ENCODE measurements at places on chromosomes 5 and 9. TPM values are rescaled to one million over a fixed set of nuclear protein-coding genes. Genes with fewer than 3 reads are reported as not detected.

- peak overlapping the region; percentile 100 for H3K27ac ChIP-seq
- no peaks in the 10 kb centered on the region for H3K27me3 ChIP-seq
Observed at GRCh38 chr5:91381774-91382359, 1.2 kb downstream of the ARRDC3 start.

DNA sequence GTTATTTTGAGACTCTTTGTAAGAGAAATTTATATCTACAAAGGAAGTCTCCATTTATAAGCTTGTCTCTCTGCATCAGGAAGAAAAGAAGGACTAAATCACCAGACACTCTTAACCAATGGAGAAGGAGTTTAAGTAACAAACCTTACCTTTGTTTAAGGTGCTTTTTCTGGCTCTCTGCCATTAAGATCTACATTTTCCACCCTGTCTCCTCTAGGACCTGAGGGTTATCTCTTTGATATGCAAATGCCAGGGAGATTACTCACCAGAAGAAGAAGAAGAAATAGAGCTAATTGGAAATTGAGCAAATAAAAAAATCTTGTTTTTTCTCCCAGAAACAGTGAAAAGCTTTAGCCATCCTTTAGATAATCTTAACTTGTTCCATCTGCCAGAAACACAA lies 60.9 kb downstream of the CDKN2A start:
- H3K36me3 ChIP-seq: peaks cover 14% of the 10 kb centered on the region
- DNase-seq: no peak
- no peaks in the 10 kb centered on the region for H3K27me3 ChIP-seq
- H3K4me3 ChIP-seq: no peak overlapping the region
- no peaks in the 10 kb centered on the region for H3K4me1 ChIP-seq
- H3K27ac ChIP-seq: no peak overlapping the region

DNA sequence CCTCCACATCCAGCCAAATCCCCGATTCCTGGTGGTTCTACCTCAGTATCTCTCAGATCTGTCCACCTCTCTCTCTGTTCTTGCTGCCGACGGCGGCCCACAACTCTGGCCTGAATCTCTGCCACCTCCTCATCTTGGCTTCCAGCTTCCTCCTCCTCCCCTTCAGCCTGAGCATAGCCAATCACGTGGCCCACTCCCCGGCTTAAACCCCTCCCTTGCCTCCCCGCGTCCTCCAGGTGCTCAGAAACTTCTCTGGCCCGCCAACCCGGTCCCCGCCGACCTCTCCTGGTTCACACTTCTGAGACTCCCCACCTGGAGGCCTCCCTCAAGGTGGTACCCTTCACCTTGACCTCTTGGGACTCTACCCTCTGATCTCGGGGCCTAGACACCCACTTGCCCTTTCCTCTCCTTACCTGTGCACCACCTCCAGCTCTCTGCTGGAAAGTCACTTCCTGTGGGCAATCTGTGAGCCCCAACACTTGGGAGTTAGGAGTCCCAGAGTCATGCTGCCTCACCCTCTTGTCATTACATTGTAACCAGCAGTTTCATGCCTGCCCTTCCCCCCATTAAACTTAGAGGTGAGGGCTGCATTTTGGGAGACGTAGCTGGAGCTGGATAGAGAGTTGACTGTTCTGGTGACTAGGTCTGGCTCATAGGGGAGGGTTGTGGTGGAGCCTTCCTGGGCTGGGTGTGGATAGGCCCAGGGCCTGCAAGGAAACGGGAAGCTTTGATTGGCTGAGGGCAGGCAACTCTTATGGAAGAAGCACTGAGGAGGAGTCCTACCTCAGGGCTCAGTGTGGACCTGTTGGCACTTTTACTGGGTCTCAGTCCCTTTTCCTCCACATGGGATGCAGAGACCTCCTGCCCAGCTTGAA lies 4.5 kb upstream of the SET start:
- peak; percentile 76 for DNase-seq
- peak overlapping the region; percentile 100 for H3K4me3 ChIP-seq
- H3K27ac ChIP-seq: peak overlapping the region; percentile 99
- H3K27me3 ChIP-seq: no peaks in the 10 kb centered on the region

- DNase-seq: no peak
- peaks cover 10% of the 10 kb centered on the region for H3K4me1 ChIP-seq
- H3K4me3 ChIP-seq: no peak overlapping the region
- H3K27me3 ChIP-seq: peaks cover 2% of the 10 kb centered on the region
Observed at GRCh38 chr5:102818934-102819333, 63.8 kb downstream of the PAM start.

GRCh38 chr5:81420039-81420667 lies 26.2 kb upstream of the ACOT12 start:
- peaks cover 22% of the 10 kb centered on the region for H3K4me1 ChIP-seq
- H3K27ac ChIP-seq: peak overlapping the region; percentile 34
- no peak for DNase-seq
- no peaks in the 10 kb centered on the region for H3K27me3 ChIP-seq

GRCh38 chr5:54589786-54590185 lies 72.2 kb downstream of the SNX18 start:
- H3K27ac ChIP-seq: no peak overlapping the region
- no peak for DNase-seq
- peaks cover 1% of the 10 kb centered on the region for H3K4me1 ChIP-seq
- no peak overlapping the region for H3K4me3 ChIP-seq
- H3K27me3 ChIP-seq: peaks cover 2% of the 10 kb centered on the region
- peaks cover 1% of the 10 kb centered on the region for H3K36me3 ChIP-seq

DNA sequence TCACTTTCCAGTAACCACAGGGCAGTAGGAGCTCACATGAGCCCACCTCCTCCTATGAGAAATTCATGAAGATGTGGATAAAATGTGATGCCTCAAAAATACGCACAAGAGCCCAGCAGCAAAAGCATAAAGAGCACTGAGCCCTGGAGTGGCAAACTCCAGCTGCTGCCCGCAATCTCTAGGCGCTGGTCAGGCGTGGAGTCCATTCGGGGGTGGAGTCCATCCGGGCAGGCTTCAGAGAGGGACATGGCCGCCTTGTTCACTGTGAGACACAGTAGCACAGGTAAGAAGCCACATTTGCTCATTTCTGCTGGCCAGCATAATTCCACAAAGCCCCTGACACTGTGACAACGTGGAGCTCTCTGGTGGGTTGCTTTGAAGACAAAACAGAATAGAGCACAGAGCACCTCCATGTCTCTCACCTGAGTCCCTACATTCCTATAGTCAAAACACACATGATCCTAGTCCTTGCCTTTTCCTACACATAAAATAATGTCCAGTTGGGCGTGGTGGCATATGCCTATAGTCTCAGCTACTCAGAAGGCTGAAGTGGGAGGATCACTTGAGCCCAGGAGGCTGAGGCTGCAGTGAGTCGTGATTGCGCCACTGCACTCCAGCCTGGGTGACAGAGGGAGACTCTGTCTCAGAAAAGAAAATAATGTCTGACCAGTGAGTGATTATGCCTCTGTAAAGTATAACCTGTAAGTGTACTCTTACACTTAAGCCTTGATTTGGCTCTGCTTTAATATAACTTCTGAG lies 365.2 kb downstream of the GADD45G start:
- peaks cover 5% of the 10 kb centered on the region for H3K4me1 ChIP-seq
- H3K27me3 ChIP-seq: peaks cover 12% of the 10 kb centered on the region
- DNase-seq: no peak

DNA sequence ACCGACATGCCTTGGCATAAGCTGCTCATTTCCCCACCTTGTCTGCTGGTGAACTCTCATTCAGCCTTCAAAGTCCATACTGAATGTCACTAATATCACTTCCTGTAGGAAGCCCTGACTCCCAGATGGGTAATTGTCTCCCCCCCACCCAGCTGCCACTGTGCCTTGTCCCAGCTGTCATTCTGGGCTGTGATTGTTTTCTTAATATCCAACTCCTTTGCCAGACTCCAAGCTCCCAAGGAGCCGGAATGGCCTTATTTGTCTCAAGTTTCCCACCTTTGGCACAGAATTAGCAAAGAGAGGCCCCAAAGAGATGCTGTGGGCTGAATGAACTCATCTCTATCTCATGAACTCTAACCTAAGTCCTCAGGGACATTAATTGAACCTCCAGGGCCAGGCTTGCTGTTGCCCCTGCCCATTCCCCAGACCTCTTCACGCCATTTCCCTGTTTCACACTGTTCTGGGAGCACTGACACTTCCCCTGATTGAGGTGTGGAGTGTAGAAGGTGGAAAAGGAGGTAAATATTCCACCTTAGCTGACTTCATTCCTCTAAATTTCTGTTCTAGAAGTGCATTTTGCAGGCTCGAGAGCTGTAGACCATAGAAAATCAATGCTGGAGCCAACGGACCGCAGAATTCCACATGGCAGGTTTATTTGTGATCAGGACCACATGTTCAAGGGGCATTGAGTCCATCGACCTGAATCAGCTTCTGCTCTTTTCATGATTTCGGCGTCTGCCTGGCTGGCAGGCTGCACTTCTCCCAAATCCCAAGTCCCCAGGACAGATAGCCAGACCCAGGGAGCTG lies 4.9 kb upstream of the SH3PXD2B start:
- peaks cover 17% of the 10 kb centered on the region for H3K27me3 ChIP-seq
- DNase-seq: no peak
- H3K36me3 ChIP-seq: no peaks in the 10 kb centered on the region
- H3K27ac ChIP-seq: no peak overlapping the region
- H3K4me3 ChIP-seq: no peak overlapping the region

GRCh38 chr5:58240322-58240721 lies 219.6 kb downstream of the PLK2 start:
- no peaks in the 10 kb centered on the region for H3K36me3 ChIP-seq
- no peak overlapping the region for H3K27ac ChIP-seq
- no peaks in the 10 kb centered on the region for H3K27me3 ChIP-seq
- H3K4me3 ChIP-seq: no peak overlapping the region
- no peak for DNase-seq

DNA sequence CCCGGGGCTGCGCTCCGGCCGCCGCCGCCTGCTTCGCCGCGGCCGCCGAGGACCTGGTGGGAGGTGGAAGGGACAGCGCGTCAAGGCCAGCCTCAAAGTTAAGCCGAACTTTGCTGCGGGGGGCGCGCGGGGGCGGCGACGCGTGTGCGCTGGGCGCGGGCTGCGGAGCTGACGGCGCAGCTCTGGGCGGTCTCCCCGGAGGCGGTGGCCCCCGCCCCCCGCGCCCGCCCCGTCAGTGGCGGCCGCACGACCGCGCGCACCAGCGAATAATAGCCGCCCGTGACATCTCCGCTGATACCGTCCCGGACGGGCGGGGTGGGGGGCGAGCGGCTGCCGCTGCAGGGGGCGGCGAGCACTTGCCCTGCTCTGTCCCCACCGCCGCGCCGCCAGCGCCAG lies 579 bp upstream of the FAM78A start:
- H3K27ac ChIP-seq: peak overlapping the region; percentile 67
- H3K27me3 ChIP-seq: peaks cover 13% of the 10 kb centered on the region
- DNase-seq: peak; percentile 69
- H3K36me3 ChIP-seq: peaks cover 40% of the 10 kb centered on the region

DNA sequence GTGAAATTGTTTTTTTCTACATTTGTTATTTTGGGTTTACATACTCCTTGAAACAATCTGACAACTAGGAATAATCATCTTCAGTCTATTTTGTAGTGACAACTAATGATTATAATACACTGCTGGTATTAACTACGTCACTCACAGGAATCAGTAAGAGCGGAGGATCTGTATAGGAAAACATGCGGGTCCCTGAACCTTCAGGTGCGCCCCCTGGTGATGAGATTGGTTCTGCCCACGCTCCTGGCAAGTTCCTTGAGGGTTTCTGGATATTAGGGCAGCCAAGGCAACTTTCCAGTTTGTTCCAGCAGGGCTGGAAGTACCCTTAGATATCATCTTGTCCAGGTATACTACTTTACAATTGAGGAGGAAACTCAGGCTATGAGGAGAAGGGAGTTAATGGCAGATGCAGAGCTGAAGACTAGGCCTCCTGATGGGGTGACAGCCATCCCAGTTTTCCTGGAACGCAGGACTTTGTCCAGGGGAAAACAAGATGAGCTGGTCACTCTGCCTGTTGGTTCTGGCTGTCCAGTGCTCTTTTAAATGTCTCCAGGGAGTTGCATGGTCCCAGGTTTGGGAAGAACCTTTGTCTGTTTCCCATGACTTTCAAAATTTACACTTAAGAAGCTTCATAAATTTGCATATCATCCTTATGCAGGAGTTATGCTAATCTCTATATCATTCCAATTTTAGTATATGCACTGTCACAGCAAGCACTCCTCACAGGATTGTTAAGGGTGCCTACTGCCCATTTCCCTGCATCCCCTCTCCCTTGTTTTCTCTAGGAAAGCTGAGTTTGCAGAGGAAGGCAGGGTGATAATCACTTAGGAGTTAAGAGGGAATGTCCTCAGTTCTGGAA lies 14.9 kb upstream of the WNT8A start:
- DNase-seq: peak; percentile 66
- peaks cover 8% of the 10 kb centered on the region for H3K27me3 ChIP-seq
- no peaks in the 10 kb centered on the region for H3K36me3 ChIP-seq
- no peak overlapping the region for H3K27ac ChIP-seq

DNA sequence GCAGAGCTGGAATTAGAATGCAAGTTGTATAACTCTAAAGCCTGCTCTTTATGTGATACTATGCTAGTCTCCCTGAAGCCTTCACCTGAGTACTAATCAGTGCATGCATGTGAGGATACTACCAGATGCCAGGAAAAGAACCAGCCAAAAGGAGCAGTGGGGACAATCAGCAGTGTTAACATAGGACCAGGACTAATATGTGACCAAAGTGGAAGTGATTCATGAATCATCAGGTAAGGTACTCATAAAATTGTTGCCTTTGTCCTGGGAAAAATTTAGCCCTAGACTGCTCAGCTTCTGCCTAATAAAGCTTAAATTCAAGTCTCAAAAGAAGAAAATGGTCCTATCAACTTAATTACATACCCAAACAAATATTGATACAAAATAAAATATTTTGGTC lies 13.4 kb upstream of the TSLP start:
- H3K4me3 ChIP-seq: no peak overlapping the region
- no peak overlapping the region for H3K27ac ChIP-seq

DNA sequence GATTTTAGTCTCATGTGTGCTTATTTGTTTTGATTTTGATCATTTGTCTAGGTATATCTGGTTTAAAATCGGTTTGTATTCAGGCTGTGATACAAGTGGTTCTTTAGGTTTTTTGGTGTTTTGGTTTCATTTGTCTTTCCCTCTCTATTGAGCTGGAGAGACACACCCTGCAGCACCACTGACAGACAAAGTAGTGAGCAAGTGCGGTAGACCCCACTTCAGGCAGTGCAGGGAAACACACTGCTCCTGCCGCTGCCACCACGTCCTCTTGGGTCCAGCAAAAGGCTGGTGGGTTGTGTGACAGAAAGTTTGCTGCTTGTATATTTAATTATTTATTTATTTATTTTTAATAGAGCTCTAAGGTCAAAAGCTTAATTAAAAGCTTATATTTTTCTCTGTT lies 801.0 kb downstream of the NR2F1-AS1 start:
- no peak overlapping the region for H3K27ac ChIP-seq
- H3K27me3 ChIP-seq: no peaks in the 10 kb centered on the region
- H3K36me3 ChIP-seq: no peaks in the 10 kb centered on the region
- no peak for DNase-seq
- no peaks in the 10 kb centered on the region for H3K4me1 ChIP-seq
- H3K4me3 ChIP-seq: no peak overlapping the region

LPAR1 gene
- 0.14 TPM for total RNA-seq

TMEM174 gene
- total RNA-seq: not detected

ANKRD34B gene
- not detected for total RNA-seq

CCL27 gene
- not detected for total RNA-seq

PTPN3 gene
- not detected for total RNA-seq

BTNL3 gene
- not detected for total RNA-seq

MSX2 gene
- total RNA-seq: not detected

GAPT gene
- total RNA-seq: 0.57 TPM

AIF1L gene
- 0.34 TPM for total RNA-seq
